ENCODE measurements at places on chromosomes 3 and 15. TPM values are rescaled to one million over a fixed set of nuclear protein-coding genes. Genes with fewer than 3 reads are reported as not detected.

CD86 gene
- total RNA-seq, result 0.08 TPM

SLC2A2 gene
- total RNA-seq, result not detected

PTH1R gene
- not detected for total RNA-seq

SELENOK gene
- 42.2 TPM for total RNA-seq

KCNMB3 gene
- total RNA-seq, result 0.74 TPM

DNA sequence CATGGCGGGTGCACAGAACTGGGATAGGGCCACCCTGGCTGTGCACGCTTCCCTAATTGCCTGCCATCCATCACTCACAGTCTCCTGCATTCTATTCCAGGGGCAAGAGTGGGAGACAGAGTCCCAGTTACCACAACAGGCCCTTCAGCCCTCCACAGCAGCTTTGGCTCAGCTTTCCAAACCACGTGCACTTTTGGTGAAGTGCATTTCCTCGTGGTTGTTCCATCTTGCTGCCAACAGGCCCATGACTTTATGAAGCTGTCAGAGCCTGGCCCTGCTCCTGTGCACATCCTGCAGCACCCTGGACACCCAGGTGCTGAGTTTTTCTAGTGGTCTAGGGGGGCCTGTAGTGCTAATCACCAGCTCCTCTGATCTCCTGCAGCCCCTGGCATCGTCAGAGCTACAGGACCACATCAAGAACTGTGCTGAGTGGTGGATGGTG is 110.2 kb downstream of the ADCY5 start:
- no peak for DNase-seq
- no peak overlapping the region for H3K27ac ChIP-seq
- H3K4me3 ChIP-seq, result no peak overlapping the region

DNA sequence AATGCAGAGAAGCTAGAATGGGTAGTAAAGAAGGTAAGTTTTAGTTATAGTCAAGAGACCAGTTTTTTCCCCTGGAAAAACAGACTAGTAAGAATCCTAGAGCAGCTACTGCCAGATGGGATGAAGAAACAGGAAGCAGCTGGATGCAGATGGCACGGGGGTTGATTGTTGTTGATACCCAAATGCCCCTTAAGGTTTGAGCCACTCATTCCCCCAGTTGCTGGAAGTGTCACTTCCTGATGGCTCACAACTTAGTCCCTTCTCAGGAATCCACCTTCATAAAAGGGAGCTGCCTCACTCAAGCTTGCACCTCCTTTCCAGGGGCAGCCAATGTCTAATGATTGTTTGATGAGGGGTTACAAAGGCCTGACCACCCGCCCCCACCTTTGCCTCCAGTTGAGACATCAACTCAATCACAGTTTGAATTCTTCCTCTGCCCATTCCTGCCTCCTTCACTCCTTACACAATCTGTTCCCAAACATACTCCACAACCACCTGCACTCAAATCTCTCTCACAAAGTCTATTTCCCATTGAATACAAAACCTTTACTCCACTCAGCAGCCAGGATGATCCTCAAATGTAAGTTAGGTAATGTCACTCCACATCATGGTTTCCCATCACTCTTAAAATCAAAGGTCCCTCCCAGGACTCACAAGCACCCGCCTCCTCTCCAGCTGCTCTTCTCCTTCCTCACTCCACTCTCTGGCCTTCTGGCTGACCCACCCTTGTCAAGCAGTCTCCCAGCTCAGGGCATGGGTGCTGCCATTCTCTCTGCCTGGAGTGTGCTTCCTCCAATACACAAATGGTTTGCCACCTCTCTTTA is 450.1 kb upstream of the THBS1 start:
- H3K27ac ChIP-seq, result no peak overlapping the region
- peaks cover 8% of the 10 kb centered on the region for H3K27me3 ChIP-seq
- no peak overlapping the region for H3K4me3 ChIP-seq
- H3K4me1 ChIP-seq, result peaks cover 6% of the 10 kb centered on the region

- H3K4me3 ChIP-seq, result no peak overlapping the region
- H3K27me3 ChIP-seq, result peaks cover 4% of the 10 kb centered on the region
- no peaks in the 10 kb centered on the region for H3K36me3 ChIP-seq
- H3K4me1 ChIP-seq, result no peaks in the 10 kb centered on the region
These were observed 29.2 kb downstream of the PLOD2 start for GRCh38 chr3:146131616-146132410.

GRCh38 chr3:69009559-69010410 is 3.7 kb downstream of the EOGT start:
- peaks cover 7% of the 10 kb centered on the region for H3K36me3 ChIP-seq
- H3K27me3 ChIP-seq, result no peaks in the 10 kb centered on the region
- H3K27ac ChIP-seq, result no peak overlapping the region
- DNase-seq, result no peak
- peaks cover 17% of the 10 kb centered on the region for H3K4me1 ChIP-seq
- no peak overlapping the region for H3K4me3 ChIP-seq

- H3K36me3 ChIP-seq, result no peaks in the 10 kb centered on the region
- no peak for DNase-seq
- no peak overlapping the region for H3K27ac ChIP-seq
- H3K27me3 ChIP-seq, result peaks cover 8% of the 10 kb centered on the region
- no peak overlapping the region for H3K4me3 ChIP-seq
These were observed 202.9 kb upstream of the UBE3A start for GRCh38 chr15:25641762-25642161.

GRCh38 chr15:30962079-30962478 is 29.3 kb downstream of the MTMR10 start:
- no peak overlapping the region for H3K27ac ChIP-seq
- no peak for DNase-seq
- H3K4me3 ChIP-seq, result no peak overlapping the region
- H3K27me3 ChIP-seq, result no peaks in the 10 kb centered on the region
- peaks cover 8% of the 10 kb centered on the region for H3K36me3 ChIP-seq

DNA sequence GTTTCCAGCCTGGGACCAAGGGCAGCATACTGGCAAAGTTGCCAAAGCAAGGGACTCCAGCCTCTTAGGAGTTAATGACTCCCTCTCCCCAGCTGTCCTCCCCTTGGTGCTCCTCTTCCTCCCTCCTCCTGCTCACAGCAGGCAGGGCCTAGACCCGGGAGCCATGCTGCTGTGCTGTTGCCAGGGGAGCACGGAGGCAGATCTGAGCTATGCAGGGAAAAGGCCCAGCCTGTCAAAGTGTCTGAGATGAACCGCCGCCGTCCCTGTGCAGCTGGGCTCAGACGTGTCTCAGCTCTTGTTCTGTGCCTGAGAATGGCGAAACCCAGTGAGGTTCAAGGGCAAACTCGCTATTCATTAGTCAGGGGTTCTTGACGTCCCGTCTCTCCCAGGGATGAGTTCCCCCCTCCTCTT is 60.8 kb upstream of the POLG start:
- peaks cover 21% of the 10 kb centered on the region for H3K27me3 ChIP-seq
- no peaks in the 10 kb centered on the region for H3K36me3 ChIP-seq
- no peak overlapping the region for H3K4me3 ChIP-seq
- no peak for DNase-seq
- no peaks in the 10 kb centered on the region for H3K4me1 ChIP-seq

DNA sequence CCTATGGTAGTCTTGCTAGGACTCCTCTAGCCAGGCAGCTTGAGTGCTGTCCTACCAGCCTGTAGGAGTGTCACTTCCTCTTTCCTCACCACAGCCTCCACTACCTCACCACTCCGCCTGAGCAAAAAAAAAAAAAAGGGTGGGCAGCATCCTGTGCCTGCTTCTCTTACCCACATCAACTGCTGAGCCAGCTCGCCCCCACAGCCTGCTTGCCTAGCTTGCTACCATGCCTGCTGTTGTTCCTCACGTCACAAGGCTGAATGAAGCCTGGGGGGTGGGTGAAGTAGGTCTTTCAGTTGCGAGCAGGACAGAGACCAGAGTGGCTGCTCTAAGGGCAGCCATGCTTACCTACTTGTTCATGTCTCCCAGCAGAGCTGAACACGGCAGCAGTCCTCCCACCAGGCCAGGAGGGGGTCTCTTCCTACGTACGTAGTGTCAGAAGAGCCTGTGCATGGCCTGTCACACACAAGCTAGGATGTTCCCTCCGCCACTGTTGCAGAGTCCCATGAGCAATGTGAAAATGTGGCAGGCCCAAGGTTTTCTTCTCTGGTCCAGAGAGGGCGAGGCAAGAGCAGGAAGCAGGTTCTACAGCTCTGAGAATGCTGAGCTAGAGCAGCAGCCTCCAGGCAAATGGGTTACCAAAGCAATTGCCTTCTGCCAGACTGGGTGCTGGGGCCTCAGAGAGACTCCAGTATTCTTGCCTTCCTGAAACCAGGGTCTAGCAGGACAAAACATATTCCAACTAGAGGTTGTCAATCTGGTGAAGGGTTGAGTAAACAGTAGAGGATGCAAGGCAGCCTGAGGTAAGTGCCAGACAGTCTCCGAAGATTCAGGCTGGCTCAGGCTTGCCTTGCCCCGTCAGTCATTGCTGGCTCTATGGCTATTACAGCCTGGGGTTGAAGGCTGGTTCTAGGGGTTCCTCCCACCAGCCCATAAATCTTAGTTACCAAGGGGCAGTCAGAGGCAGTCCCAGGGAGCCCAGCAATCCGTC is 8.1 kb downstream of the PPM1M start:
- peaks cover 77% of the 10 kb centered on the region for H3K36me3 ChIP-seq
- H3K4me3 ChIP-seq, result peak overlapping the region; percentile 76
- H3K27me3 ChIP-seq, result no peaks in the 10 kb centered on the region
- DNase-seq, result peak; percentile 87

DNA sequence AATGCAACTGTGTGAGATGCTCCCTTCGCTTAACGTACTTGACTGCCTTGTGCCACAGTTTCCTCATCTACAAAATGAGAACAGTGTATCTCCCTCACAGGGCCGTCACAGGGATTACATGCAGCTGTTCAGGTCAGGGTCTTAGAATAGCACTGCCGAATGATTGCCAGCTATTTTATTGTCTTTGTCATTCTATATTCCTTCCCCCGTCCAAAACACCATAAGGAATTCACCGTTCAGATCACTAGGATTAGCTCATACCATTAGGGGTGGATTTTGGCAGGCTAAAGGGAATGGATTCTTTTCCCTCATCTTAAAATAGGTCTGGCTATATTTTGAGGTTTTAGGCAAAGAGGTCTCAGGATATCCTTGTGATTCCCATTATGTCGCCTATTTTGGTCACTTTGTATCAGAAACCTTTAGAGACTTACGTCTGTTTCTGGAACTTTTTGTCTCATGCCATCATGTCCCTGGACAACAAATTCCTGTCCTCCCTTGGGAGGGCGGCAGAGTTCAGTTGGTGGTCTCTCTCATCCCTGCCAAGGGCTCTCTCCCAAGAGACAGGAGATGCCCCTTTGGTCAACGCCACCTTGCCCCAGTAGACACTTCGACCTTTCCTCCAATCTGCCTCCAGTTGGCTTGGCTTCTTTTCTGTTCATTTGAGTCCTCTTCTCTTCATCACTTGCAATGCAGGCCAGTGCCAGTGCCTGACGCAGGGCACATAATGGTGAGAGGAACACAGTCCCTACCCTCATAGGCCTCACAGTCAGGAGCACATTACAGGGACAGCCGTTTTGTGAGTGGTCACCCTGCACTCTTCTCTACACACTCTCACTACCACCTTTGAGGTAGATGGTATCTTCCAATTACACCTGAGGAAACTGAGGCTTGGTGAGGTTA is 171.6 kb upstream of the BHLHE40 start:
- peaks cover 23% of the 10 kb centered on the region for H3K4me1 ChIP-seq
- no peaks in the 10 kb centered on the region for H3K27me3 ChIP-seq
- H3K27ac ChIP-seq, result no peak overlapping the region
- no peak overlapping the region for H3K4me3 ChIP-seq
- no peak for DNase-seq
- peaks cover 54% of the 10 kb centered on the region for H3K36me3 ChIP-seq

DNA sequence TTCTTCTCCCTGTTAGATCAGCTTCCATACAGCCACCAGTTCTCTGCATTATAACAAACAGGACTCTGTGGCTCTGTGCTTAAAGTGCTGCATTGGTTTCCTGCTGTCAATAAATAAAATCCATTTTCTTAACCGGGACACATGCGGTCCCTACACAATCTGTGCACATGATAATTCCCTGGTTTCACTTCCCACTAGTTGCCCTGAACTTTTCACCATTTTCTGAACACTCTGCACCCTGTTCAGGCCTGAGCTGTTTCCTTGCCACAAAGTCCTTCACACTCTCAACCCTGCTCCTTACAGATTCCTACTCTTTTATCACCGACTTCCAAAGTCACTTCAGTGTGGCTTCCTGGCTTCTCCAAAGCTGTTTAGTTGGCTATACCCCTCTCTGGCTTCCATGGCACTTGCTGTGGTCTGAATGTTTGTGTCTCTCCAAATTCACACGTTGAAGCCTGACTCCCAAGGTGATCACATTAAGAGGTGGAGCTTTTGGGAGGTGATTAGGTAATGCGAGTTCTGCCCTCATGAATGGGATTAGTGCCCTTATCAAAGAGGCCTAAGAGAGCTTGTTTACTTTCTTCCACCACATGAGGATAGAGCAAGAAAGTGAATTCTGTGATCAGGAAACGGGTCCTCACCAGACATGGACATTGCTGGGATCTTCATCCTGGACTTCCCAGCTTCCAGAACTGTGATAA is 233.4 kb downstream of the CHST2 start:
- peaks cover 18% of the 10 kb centered on the region for H3K4me1 ChIP-seq
- H3K4me3 ChIP-seq, result no peak overlapping the region
- no peaks in the 10 kb centered on the region for H3K27me3 ChIP-seq
- no peak for DNase-seq
- no peak overlapping the region for H3K27ac ChIP-seq

DNA sequence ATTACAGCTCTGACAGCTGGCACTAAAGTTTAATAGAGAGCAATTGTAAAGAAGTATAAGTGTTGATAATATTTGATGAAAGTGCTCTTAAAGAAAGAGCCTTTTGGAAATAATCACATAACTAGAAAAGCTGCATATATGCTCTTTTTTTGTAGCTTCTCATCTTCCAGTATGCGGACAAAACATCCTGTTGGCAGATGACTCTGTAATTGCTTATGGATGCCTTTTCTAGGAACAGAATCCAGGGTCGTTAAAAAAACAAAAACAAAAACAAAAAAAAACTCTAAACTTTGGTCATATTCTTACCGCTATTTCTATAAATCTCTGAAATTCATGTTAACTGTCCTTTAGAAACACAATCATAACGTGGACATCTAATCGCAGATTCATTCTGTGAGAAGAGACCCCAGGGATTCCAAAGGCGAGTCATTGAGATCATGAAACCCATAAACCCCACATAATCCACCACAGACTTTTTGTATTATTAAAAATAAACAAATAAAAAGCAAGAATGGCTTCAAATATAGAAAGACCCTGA is 109.8 kb downstream of the EPHA3 start:
- no peak overlapping the region for H3K4me3 ChIP-seq
- H3K4me1 ChIP-seq, result no peaks in the 10 kb centered on the region
- H3K27ac ChIP-seq, result no peak overlapping the region
- no peaks in the 10 kb centered on the region for H3K27me3 ChIP-seq

GRCh38 chr3:61356685-61357084 is 105.4 kb upstream of the FHIT start:
- no peak for DNase-seq
- no peak overlapping the region for H3K4me3 ChIP-seq
- no peaks in the 10 kb centered on the region for H3K4me1 ChIP-seq
- peaks cover 11% of the 10 kb centered on the region for H3K27me3 ChIP-seq
- no peak overlapping the region for H3K27ac ChIP-seq
- H3K36me3 ChIP-seq, result no peaks in the 10 kb centered on the region

- no peaks in the 10 kb centered on the region for H3K27me3 ChIP-seq
- no peak overlapping the region for H3K27ac ChIP-seq
- DNase-seq, result no peak
- peaks cover 35% of the 10 kb centered on the region for H3K4me1 ChIP-seq
- H3K4me3 ChIP-seq, result no peak overlapping the region
These were observed 75.1 kb downstream of the B3GNT5 start for GRCh38 chr3:183328164-183328563.

- H3K36me3 ChIP-seq, result peaks cover 42% of the 10 kb centered on the region
- H3K27me3 ChIP-seq, result no peaks in the 10 kb centered on the region
These were observed 56.6 kb downstream of the RFTN1 start for GRCh38 chr3:16456784-16457415.
